Activated CD4-positive, alpha-beta T cell treated with anti-CD3 and anti-CD28 coated beads, Interleukin-2, amount 50 U/mL, for 24 hours (primary cell): ENCODE measurements at places on chromosomes 11 and 22.

GRCh38 chr11:10899121-10899830 is 41.4 kb upstream of the ZBED5 start:
- DNase-seq: no peak

GRCh38 chr22:23793326-23793725 is 6.6 kb downstream of the SMARCB1 start:
- no peak for DNase-seq

GRCh38 chr22:38724926-38725571 is 19.3 kb downstream of the GTPBP1 start:
- DNase-seq: no peak

- no peak for DNase-seq
Measured at GRCh38 chr11:82796998-82797961, 63.6 kb upstream of the FAM181B start.

DNA sequence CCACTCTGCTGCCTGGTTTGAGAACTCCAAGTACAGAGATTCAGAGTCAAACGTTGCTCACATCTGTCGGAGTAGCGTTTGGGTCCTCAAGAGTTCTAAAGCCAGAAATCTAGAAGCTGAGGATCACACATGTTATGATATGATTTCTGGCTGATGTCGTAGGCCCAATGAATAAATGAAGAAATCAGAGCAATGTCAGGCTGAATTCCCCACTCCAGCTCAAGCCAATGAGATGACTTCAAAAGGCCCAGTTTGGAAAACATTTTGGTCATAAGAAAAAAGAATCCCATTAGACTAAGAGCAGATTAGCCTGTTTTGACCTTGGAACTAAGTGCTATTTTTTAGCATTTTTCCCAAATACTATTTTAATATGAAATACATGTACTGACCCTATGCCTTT is 106.7 kb downstream of the ETS1 start:
- DNase-seq: no peak

DNA sequence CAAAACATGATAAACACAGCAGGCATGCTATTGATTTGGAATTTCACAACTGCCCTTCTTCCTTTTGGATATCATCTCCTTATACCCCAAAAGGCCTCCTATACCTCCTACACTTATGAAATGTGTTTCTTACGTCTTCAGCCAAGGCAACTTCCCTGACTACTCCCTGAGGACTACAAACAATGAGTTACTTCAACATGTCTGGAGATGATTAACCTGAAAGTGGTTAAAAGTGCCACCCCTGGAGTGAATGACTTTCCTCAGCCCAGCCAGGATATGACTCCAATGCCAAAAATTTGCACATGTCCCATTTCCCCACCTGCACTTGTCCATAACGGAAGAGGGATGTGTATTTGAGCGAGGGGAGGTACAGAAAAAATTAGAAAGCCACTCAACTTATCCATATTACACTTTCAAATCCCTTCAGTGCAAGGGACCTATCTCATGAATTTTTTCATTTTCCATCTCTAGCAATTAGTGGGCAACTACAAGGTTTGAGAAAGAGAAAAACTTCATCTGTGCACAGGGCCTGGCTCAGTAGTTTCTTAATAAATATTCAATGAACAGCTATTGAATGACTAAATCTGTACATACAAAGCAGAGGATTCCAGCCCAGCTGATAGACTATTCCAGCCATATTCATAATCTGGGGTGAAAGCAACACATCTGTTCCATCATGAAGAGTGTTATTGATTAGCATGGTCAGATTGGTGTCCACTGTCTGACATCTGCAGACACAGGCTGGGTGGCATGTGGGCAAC is 36.8 kb downstream of the KIRREL3 start:
- no peak for DNase-seq

GRCh38 chr22:47736186-47737034 is 974.0 kb downstream of the TBC1D22A start:
- DNase-seq: no peak

GRCh38 chr11:613369-613968 is 2.3 kb downstream of the IRF7 start:
- DNase-seq: peak; percentile 75

- DNase-seq: no peak
Measured at GRCh38 chr11:117090111-117090706, 8.0 kb downstream of the SIK3 start.

DNA sequence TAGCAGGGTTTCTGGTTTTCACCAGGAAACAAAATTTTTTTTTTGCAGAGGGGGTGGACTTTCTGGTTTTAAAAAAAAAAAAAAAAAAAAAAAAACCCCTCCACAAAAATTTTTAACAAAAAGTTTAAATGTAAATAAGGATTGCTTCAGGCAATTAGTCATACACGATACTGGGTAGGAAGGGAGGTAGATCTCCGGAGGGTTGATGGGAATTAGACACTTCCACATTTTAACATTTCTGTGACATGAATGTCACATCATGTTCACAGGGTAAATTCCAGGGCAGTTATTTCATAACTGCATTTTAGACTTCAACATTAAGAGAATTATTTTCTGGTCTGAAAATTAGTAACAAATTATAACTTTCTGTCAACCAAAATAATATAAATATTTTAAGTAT is 15.9 kb downstream of the NUP98 start:
- no peak for DNase-seq

DNA sequence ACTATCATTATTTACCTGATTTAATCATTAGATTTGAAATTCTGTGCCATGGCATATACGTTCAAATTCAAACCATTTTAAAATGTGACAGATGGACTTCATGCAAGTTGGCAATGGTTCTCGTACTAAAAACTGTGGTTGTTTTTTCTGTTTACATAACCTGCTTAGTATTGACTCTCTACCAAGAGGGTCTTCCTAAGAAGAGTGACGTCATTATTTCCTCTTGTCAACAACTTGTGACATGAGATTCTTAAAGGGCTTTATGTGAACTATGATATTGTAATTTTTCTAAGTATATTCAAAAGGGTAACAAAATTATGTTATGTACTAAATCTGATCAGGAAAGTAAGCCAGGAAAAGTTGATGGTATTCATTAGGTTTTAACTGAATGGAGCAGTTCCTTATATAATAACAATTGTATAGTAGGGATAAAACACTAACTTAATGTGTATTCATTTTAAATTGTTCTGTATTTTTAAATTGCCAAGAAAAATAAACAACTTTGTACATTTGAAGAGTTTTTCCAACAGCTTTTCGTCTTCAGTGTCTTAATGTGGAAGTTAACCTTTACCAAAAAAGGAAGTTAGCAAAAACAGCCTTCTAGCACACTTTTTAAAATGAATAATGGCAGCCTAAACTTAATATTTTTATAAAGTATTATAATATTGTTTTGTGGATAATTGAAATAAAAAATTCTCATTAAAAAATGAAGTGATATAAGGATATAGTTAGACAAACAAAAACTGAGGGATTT is 87.0 kb downstream of the GRK3 start:
- no peak for DNase-seq

GRCh38 chr11:61610905-61611304 is 30.0 kb upstream of the SYT7 start:
- DNase-seq: no peak

DNA sequence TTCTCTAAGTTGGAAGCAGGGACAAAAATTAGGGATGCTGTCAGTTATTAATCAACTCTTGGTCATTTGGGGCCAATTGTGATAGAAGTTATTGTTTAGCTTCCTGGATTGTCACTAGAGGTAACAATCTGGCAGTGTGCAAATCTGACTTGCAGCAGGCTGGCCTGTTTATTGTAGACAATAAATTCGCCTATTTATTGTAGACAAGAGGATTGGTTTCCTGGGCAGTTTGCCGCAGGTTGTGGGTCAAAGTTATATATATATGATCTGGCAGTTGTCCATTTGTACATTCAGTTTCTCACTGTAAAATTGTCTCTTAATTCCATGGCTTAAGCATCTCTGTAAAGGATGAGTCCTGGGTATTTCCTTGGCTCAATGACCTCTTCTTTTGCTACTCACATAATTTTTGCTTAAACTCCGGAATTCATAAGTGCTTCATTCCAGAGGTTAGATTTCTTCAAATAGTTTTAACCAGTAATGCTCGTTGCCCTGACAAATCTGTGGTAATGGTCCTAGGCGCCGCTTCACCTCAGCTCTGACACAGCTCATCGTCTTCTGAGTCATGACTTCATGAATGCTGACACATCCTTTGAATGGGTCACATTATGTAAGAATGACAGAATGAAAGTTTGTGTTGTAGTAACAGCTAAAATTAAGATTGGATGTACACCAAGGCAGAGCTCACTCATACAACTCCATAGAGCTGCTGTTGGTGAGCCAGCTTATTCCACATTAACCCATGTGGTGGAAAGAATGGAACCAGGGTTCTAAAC is 7.8 kb upstream of the MMP3 start:
- no peak for DNase-seq

GRCh38 chr11:39674024-39674423 is 1785.4 kb downstream of the LRRC4C start:
- DNase-seq: no peak

- DNase-seq: no peak
Measured at GRCh38 chr11:17765356-17766072, 30.9 kb downstream of the KCNC1 start.

GRCh38 chr11:48073031-48073861 is 92.9 kb downstream of the PTPRJ start:
- no peak for DNase-seq

- DNase-seq: no peak
Measured at GRCh38 chr11:107116358-107116757, 98.1 kb upstream of the GUCY1A2 start.

- DNase-seq: no peak
Measured at GRCh38 chr11:1879342-1879940, 12.3 kb downstream of the PRR33 start.

- no peak for DNase-seq
Measured at GRCh38 chr11:101187748-101188147, 58.1 kb upstream of the PGR start.

- DNase-seq: no peak
Measured at GRCh38 chr11:1036303-1036923, at the start of gene MUC6. TSS of gene MUC6 (minus strand) at chr11:1036718. CDS start at chr11:1036655, 63 bp downstream.

DNA sequence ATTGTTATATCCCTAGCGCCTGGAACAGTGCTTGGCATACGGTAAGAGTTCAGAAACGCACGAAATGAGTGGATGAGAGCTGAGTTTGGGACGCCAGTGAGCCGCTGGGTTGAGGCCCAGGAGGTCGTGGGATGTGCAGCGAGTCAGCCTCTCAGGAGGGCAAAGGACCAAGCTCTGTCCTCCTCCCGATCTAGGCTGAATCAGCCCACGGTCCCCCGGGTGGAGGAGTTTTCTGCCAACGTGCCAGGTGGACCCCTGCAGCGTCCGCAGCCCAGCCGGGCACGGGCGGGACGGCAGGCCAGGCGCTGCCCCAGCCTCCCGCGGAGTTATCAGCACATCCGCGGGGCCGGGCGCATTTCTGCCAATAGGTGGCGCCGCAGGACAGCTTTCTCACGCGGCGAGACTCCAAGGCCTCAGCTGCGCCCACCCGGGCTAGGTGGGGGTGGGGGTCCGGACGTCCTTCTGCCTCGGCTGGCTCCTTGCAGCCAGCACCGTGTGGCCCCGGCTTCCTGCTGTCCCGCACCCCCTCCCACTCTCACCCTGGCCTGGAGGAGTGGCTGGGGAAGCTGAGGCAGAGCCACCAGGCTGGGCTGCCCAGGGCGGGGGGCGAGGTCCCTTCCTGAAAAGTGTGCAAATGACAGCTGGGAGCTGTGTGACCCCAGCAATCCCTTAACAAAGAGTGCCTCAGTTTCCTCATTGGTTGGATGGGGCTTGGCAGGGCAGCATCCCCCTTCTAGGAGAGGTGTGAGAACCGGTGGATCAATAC is 2.2 kb upstream of the RPS19BP1 start:
- peak; percentile 75 for DNase-seq

DNA sequence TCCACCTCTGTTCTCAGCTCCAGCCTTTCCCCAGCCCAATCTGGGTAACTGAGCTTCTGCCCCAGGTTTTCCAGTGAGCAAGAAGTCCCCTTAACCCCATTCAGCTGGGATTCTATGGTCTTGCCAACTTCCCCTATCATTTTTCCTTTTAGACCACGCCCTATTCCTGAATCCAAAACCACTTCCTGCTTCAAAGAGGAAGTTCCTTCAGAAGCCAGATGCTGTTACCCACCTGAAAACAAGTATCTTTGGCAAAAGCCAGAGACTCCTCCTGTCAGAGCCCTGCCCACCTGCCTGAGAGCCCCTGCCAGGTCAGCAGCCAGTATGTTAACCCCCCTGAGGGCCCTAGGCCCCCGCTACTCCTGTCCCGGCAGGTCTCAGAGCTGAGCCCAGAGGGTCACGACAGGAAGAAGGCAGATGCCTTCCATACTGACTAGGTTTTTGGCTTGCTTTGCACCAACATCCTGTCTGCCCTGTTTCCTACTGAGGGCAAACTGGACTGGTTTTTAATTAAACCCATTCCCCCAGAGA is 20.3 kb upstream of the MICAL2 start:
- no peak for DNase-seq

DNA sequence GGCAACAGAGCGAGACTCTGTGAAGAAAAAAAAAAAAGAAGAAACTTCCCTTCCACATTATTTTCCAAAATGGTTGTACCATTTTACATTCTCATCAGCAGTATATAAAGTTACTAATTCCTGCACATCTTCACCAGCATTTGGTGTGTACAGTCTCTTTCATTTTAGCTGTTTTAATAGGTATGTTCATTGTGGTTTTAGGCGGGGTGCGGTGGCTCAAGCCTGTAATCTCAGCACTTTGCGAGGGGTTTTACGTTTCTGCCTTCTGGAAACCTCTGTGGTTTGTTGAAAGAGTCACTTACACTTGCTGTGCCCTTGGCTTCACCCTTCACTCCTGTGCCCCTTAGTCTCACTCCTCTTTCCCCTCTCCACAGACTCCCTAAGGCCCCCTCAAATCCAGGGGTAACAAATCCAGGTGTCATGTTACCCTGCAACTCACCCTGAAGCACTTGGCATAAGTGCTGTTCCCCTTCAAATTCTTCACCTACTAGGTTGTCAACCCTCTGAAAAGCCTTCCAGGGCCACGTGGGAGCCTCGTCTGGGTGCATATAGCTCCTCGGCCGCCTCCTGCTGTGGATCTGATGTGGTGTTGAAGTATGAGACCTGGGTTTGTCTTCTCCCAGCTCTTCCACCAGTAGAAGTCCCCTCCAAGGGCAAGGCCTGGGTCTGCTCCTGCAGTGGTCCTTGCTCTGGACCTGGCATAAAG is 20.8 kb downstream of the TOB2 start:
- DNase-seq: no peak

- DNase-seq: no peak
Measured at GRCh38 chr22:37624876-37625275, 14.6 kb upstream of the SH3BP1 start.

- DNase-seq: no peak
Measured at GRCh38 chr11:93775289-93775688, 8.8 kb upstream of the MED17 start.

GRCh38 chr22:49266561-49267519 is 560.8 kb downstream of the BRD1 start:
- no peak for DNase-seq
